ENCODE measurements at places on chromosomes 5 and 9. TPM values are rescaled to one million over a fixed set of nuclear protein-coding genes. Genes with fewer than 3 reads are reported as not detected.

- DNase-seq = no peak
Measured at GRCh38 chr5:106401561-106401960, 1269.2 kb downstream of the EFNA5 start.

C5 gene
- total RNA-seq = 0.41 TPM

ZNF608 gene
- total RNA-seq = 88.0 TPM

CFAP77 gene
- total RNA-seq = 3.7 TPM
